ENCODE measurements at places on chromosomes 3 and 15.

- no peak for DNase-seq
Measured at GRCh38 chr3:99482191-99482590, 156.2 kb upstream of the COL8A1 start.

DNA sequence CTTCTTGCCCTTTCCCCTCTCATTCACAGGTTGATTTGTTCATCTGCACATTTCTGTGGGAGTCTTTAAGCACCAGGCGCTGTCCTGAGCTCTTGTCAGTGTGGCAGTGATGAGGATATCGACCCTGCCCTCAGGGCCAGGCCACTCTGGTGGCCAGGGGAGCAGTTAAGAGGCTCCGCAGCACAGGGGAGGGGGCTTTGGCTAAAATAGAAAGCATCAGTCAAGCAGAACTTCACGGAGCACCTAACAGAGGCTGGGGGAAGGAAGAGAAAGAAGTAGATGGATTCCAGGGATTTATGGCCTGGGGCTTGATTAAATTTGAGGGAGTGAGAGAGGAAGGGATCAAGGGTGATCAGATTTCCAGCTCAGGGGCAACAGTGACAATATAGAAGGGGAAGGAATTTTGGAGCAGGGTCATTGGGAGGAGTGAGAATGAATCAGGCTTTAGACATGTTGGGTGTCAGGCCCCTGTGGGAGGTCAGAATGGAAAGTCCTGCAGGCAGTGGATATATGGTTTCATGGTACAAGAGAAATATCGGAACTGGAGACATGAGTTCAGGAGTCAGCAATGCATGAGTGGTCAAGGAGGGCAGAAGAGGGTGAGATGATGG is 73.0 kb upstream of the GLCE start:
- no peak for DNase-seq

GRCh38 chr3:131976448-131976847 is 58.4 kb downstream of the CPNE4 start:
- DNase-seq = no peak

DNA sequence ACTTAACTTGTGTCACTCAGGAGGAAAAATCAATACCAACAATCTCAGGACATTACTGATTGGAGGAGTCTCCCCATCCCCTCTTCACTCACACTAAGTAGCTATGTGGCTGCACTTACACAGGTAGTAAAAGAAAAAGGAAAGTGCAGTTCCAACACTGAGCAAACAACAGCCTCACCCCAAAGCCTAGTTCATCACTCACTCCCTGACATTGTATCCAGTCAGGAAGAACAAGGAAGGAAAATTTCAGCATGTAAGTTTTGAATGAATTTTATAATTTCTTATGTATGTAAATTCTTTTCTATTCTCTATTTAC is 273.4 kb downstream of the IGSF11 start:
- no peak for DNase-seq

- DNase-seq = no peak
Measured at GRCh38 chr3:73784686-73785392, 160.1 kb upstream of the PDZRN3 start.

DNA sequence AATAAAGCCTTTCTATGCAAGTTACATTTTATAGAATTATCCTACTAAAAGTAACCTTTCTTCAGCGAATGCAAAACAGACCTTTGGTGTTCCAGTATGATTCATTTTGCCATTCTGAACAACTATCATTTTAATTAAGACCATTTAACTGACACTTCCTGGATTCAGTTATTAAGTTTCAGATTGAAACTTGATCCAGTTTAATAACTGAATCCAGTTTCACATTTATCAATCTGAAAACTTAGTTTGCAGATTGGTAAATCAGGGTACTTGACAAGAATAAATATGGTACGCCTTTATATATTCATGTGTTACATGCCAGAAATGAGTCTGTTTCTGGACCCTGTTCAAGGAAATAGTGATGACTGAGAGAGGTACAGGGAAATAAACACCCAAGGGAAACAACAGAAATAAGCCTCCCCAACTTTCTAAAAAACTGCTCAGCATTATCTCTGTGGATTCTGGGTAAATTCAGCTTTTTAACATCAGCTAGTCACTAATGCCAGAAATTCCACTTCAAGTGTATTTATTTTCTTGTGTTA is 23.3 kb upstream of the NFKBIZ start:
- no peak for DNase-seq

- no peak for DNase-seq
Measured at GRCh38 chr3:152236716-152237115, 32.0 kb upstream of the MBNL1 start.

GRCh38 chr3:53170325-53171063 is 9.5 kb downstream of the PRKCD start:
- DNase-seq = no peak

- no peak for DNase-seq
Measured at GRCh38 chr15:43153269-43153668, 19.9 kb downstream of the TMEM62 start.

- DNase-seq = no peak
Measured at GRCh38 chr3:71733319-71733718, 8.1 kb upstream of the EIF4E3 start.

GRCh38 chr3:35276568-35276967 is 362.8 kb upstream of the ARPP21 start:
- DNase-seq = no peak

GRCh38 chr15:50698101-50698500 is 11.5 kb upstream of the TRPM7 start:
- DNase-seq = no peak

GRCh38 chr15:80450811-80451321 is 46.7 kb downstream of the ARNT2 start:
- DNase-seq = no peak

- DNase-seq = no peak
Measured at GRCh38 chr3:33803252-33803651, 4.8 kb downstream of the PDCD6IP start.

- DNase-seq = no peak
Measured at GRCh38 chr3:39226106-39226741, 33.8 kb upstream of the XIRP1 start.

DNA sequence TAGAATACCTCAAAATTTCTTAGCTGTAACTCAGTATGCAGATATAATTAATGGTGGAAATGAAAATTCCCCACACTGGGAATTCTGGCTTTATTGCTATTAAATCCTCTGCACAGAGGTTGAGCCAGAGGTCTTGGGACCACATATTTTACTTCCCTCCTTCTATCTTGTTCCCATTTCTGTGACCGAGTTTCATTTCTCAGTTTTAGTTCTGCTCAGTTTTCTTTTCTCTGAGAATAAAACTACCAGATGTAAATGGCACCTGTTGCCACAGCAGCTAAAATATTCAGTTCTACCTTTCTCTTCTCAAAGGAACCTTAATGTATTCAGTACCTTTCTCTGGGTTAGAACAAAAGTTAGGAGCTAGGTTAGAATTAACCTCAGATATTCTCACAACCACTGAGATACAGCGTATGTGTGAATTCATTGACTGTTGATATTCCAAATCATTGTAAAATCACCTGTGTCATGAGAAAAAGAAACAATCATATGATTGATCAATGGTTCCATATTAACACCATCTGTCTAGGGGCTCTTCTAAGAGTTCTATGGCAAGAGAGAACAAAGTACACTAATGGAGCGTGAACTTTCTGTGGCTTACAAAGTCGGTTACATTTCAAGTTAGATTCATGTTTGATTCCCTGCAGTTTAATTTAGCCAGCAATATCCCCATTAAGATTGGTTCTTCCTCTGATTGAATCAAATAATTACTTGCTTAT is 374.1 kb downstream of the EFHB start:
- DNase-seq = no peak

DNA sequence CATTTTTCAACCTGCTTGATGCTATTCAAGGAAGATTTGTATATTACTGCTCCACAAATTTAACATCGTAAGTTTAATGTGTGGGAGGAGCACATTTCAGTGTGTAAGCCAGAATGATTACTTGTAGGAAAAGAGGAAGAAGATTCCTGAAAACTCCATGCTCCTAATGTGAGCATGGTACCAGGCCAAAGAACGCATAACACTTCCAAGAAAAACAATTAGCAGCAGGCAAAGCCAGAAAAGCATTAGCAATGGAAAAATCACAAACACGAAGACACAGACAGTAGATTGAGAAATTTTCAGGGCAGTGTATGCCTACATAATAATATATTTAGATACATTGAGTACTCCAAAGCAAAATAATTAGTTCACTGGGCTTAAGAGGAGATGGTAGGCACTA is 96.6 kb upstream of the CBLB start:
- DNase-seq = no peak

DNA sequence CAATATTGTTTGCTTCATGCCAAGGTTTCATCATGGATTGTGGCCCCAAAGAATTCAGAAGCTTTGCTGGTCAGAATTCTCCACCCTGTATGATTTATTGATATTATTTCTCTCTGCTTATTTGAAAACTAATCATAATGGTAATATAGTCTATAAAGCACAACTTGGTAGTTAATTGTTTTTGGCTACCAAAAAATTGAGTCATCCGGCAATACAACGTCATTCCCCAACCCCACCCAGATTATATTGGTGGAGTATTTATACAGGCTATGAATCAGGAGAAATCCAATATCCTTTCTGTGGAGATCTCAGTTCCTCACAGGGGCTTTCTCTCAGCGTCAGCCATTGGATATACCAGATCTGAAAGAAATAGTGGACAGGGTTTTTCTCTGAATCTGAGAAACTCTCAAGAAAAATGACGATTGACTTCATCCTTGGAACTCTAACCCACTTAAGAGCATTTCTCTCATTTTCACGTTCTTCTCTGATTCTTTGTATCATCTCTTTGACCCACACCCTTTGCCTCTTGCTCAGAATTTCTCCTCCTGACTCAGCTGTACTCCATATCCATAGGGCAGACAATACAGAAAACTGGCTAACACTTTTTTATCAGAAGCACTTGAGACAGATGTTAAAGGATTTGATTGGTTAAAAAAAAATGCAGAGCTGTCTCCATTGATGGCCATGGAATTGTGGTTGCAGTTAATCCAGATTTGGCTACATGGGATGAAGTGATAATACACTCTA is 1055.8 kb upstream of the CADM2 start:
- DNase-seq = no peak

GRCh38 chr3:108118038-108118768 is 27.4 kb upstream of the CD47 start:
- DNase-seq = no peak

- no peak for DNase-seq
Measured at GRCh38 chr15:29135309-29135657, 134.3 kb downstream of the NSMCE3 start.

- no peak for DNase-seq
Measured at GRCh38 chr3:172204716-172205115, 165.3 kb downstream of the FNDC3B start.

- no peak for DNase-seq
Measured at GRCh38 chr3:23496165-23496564, 293.0 kb downstream of the UBE2E2 start.

- DNase-seq = no peak
Measured at GRCh38 chr3:129984125-129984524, 9.6 kb downstream of the TRH start.

DNA sequence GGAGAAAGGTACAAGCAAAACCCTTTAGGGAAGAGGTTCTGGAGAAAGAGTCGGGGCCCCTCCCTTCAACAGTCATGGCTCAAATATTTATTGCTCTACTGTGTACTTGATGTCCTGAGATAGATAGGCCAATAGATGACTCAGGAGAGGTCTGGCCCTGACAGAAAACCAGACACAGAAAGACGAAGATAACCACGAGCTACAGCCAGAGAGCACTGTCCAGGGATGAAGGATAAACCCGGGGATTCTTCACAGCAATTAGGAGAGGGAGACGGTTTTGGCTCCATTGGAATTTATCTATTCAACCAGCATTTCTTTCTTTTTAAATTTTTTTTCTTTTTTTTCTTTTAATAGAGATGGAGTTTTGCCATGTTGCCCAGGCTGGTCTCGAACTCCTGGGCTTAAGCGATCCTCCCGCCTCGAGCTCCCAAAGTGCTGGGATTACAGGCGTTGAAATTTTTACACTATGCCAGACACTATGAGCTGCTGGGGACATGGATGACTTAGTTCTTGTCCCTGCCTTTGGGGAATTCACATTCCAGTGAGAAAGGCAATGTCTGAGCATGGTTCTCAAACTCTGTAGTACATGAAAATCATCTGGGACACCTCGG is 4.6 kb upstream of the CIDEC start:
- no peak for DNase-seq

DNA sequence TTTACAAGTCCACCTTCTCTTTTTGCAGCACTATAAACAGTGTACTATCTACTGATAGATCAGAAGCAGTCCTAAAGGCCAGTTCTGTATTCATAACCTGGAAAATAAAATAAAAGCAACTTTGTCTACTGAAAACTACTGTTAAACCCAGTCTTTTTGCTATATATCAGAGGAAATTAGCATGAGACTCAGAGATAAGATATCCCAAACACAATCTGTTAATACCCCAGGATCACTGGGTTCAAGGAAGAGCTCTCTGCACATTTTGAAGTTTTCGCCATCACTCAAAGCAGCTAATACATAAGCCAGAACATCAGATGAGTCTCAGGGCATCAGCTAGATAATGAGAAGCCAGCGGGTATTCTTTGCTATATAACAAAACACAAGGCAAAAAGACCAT is 21.8 kb downstream of the OSBPL10 start:
- no peak for DNase-seq

DNA sequence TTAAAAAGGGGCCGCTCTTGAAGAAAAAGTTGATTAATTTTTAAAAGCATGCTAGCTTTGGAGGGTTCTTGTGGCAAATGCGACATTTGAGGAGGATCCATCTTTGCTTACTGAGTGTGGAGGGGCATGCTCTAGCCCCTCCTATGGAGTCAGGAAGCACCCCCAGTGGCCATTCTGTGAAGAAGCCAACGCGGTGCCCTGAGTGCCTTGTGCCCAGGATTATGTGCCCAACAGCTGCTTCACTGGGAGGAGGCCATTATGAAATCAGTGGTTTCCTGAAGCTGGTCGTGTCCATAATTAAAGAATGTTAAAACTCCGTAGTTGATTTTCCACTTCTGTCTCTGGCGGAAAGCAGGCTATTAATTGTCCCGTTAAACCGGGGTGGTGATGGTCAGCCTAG is 69.1 kb upstream of the TNFAIP8L3 start:
- no peak for DNase-seq

DNA sequence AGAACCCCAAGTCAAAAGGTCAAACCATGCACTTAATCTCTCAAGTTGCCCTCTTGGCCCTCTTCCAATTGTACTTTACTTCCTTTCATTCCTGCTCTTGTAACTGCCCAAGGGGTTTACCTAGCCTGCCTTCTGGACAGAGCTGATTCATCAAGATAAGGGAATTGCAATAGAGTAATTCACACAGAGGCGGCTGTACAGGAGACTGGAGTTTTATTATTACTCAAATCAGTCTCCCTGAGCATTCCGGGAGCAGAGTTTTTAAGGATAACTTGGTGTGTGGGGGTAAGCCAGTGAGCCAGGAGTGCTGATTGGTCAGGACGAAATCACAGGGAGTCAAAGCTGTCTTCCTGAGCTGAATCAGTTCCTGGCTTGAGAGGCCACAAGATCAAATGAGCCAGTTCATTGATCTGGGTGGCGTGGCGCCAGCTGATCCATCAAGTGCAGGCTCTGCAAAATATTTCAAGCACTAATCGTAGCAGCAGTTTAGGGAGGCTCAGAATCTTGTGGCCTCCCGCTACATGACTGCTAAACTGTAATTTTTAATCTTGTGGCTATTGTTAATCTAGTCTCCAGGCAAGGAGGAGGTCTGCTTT is 590.0 kb downstream of the EPHA3 start:
- no peak for DNase-seq

- peak; percentile 4 for DNase-seq
Measured at GRCh38 chr3:25663347-25663868, 1.3 kb downstream of the TOP2B start.

GRCh38 chr3:49992326-49992725 is 52.4 kb downstream of the RBM6 start:
- no peak for DNase-seq

- DNase-seq = no peak
Measured at GRCh38 chr3:22856811-22857210, 346.3 kb upstream of the UBE2E2 start.

- DNase-seq = no peak
Measured at GRCh38 chr15:36841193-36841592, 259.2 kb downstream of the MEIS2 start.
